NCI-H460 (cell line): ENCODE measurements at places on chromosomes 11 and 22. TPM values are rescaled to one million over a fixed set of nuclear protein-coding genes. Genes with fewer than 3 reads are reported as not detected.

- no peak for DNase-seq
Observed at GRCh38 chr11:82792822-82793569, 59.3 kb upstream of the FAM181B start.

DNA sequence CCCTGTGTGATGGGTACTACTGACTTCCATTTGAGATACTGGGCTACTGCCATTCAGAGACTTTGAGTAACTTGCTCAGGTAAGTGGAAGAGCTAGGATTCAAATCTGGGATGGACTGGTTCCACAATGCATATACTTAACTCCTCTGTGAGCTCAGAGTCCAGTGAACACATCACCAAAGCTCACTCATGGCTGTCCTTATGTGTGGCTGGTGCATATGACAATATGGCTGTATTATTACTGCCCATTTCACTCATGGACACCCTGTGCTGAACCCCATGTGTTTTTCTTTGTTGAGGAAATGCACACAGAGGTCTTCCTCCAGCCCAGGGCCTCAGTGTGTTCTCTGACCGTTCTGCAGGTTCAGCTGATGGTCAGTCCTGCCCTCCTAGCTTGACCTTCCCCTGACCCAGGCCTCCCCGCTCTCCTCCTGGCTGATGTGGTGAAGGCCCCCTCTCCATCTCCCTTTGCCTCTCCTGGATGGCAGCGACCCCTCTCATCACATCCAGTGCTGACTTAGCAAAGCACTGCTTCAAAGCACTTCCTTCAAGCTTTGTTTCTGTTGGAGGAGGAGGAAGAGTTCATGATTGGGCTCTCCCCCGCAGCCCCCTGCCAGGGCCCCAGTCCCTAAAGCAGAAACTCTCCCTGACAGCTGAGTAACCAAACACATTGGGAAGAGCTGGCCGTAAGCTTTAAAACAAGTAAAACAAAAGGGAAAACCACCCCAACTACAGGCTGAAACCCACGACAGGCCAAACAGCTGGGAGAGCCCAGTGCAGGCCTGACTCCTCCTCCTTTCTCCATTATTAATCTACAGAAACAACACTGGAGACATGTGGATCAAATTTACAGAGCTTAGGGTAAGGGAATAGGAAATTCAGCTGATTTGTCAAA is 101.2 kb downstream of the NAT10 start:
- no peak for DNase-seq

DNA sequence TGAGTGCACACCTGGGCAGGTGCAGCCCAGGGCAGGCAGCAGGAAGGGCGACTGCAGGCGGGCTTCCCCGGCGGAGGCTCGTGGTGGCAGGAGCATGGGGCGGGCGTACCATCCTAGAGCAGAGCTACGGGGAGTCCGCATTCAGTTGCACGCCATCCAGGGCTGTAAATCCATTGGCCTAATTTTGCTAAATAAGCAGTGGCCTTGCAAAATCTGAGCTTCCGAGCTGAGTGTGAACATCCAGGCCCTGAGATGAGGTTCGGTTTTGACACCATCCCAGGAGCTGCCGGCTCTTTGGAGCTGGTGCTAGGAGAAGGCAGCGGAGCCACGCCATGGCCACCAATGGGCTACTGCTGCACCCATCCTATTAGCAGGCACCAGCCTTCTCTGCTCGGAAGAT is 664.8 kb downstream of the BRD1 start:
- no peak for DNase-seq

GRCh38 chr22:32897400-32897799 is 95.9 kb downstream of the TIMP3 start:
- no peak for DNase-seq

DNA sequence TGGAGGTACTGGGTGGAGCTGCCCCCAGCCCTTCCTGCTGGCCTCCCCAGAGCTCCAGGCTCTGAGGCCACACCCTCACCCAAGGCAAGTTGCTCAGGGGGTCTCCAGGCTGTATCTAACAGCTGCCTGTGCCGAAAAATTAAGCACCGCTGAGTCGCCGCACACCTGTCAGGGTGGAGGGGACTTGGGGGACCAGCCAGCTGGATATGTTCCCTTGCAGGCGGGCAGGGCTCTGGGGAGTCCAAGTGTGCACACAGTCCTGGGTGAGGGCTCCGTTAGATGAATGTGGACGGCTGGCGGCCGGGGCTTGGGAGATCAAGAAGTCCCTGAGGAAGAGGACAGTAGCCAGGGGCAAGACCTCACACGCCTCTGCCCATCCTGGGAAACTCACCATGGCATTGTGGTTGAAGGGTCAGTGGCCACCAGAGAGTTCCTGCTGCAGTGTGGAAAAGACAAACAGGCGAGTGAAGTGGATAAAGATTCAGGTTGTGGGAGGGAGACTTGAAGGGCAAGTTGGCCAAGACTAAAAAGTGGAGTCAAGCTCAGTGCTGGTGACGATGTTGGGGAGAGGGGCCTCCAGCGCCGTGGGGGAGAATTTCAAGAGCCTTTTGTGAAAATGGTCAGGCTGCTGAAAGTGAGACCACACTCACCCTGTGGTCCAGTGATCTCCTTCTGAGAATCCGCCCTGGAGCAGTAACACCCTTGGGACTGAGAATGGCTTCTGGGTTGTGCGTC is 69.6 kb downstream of the CDKN1C start:
- DNase-seq, result no peak

- no peak for DNase-seq
Observed at GRCh38 chr11:68978626-68978930, 2.2 kb downstream of the MRGPRD start.

GRCh38 chr11:130315354-130315970 is 745 bp upstream of the ZBTB44 start:
- no peak for DNase-seq

GRCh38 chr11:2453436-2453835 is 8.6 kb downstream of the KCNQ1 start:
- DNase-seq, result no peak

DNA sequence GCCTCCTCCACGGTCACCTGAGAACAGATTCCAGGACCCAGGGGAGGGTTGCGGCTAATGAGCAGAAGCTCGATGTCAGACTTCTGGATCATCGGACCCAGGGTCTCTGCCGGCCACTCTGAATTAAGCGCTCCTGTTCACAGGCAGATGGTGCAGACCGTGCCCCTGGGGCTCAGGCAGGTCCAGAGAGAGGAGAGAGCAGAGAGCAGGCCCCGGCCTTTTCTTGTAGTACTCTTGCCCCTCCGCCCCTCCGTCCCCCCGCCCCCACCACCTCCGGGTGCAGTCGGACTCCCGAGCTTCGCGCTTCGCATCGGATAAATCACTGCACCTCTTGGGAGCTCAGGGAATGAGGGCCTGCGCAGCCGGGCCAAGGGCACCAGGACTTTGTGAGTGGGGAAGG is 50.3 kb downstream of the RPS6KA4 start:
- no peak for DNase-seq

DNA sequence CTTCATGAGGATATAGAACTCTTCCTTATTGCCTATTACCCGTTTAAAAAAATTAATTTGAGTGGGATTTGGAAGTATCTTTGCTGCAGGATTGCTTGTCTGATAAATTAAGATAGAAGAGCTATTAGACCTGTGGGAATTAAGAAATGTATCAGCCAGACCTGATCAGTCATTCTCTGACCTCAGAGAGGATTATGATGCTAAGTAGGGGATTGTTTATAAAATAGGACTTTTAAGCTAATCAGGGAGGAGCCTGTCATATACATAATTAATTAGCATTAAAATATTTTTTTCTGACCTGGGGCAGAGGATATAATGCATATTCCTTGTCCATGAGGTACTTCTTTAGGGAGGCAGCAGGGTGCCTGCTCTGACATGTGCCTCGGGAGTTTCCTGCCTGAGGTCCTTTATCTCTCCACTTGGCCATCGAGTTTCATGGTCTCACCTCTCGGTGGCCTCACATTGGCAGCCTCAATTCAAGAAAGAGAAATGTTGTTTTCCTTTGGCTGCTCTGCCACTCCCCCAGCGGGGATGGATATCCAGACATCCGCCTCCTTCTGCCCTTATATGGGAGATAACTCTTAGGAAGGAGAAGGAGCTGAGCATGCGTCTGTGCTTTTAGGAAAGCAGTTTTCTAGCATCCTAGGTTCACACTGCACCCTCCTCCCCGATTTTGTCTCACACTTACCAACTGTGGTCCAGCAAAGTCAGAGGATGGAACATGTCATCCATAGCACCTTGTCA is 41.1 kb downstream of the DIXDC1 start:
- no peak for DNase-seq

- DNase-seq, result no peak
Observed at GRCh38 chr11:92920331-92920730, 49.1 kb upstream of the MTNR1B start.

GRCh38 chr11:100794446-100794845 is 107.4 kb downstream of the ARHGAP42 start:
- DNase-seq, result no peak

GRCh38 chr11:128297805-128298204 is 289.6 kb downstream of the ETS1 start:
- no peak for DNase-seq

DNA sequence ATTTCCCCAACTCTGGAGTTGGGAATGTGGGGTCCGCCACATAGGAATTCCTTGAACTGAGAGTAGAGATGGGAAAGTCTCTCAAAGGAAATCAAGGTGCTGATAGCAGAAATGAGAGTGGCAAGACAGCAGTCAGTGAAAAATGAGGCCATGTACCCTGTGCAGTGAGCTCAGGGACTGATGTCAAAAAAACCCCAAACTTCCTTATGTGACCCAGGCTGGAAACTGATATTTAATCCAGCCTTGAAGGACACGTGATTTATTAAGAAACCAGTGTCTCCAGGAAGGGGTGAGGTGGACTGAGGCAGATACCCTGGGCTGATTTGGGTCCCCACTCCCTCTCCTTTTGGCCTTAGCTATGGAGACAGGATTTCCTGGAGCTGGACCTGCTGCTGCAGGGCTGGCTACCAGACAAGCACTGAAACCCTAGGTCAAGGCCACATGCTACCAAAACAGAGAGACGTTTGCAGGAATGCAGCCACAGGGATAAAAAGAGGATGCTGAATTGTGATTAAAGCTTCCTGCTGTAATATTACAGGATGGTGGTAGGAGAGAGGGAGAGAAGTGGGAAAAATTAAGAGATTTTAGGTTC is 25.3 kb upstream of the FCHSD2 start:
- DNase-seq, result no peak

GRCh38 chr11:66744485-66745355 is 15.7 kb upstream of the SPTBN2 start:
- peak; percentile 62 for DNase-seq

- DNase-seq, result no peak
Observed at GRCh38 chr11:45262900-45263299, 23.2 kb downstream of the SYT13 start.

GRCh38 chr22:24059121-24059520 is 48.0 kb downstream of the CABIN1 start:
- DNase-seq, result no peak

The CBLIF gene
- total RNA-seq, result not detected in 2 replicates

The FOLH1 gene
- total RNA-seq, result not detected in 2 replicates

The UPK2 gene
- not detected in 2 replicates for total RNA-seq

The TRIM29 gene
- total RNA-seq, result not detected in 2 replicates

The PNPLA5 gene
- not detected in 2 replicates for total RNA-seq

The DGKZ gene
- 14.8 and 17.3 TPM in 2 replicates for total RNA-seq

The PGR gene
- total RNA-seq, result 0.22 and 0.26 TPM in 2 replicates

The IFITM10 gene
- 0.49 and 1.0 TPM in 2 replicates for total RNA-seq

The EMID1 gene
- total RNA-seq, result 0.07 TPM in 1 of 2 replicates, not detected in the other

The LRRN4CL gene
- total RNA-seq, result 0.02 TPM in 1 of 2 replicates, not detected in the other

The FREY1 gene
- total RNA-seq, result 0.38 and 0.67 TPM in 2 replicates
